ENCODE measurements at places on chromosomes 1 and 21. TPM values are rescaled to one million over a fixed set of nuclear protein-coding genes. Genes with fewer than 3 reads are reported as not detected.

- peaks cover 42% of the 10 kb centered on the region for H3K4me1 ChIP-seq
- DNase-seq: no peak
- H3K27me3 ChIP-seq: peaks cover 12% of the 10 kb centered on the region
- no peaks in the 10 kb centered on the region for H3K36me3 ChIP-seq
- H3K27ac ChIP-seq: no peak overlapping the region
Observed at GRCh38 chr1:236520445-236521005, 3.3 kb upstream of the LGALS8 start.

- H3K27me3 ChIP-seq: peaks cover 2% of the 10 kb centered on the region
- H3K4me1 ChIP-seq: no peaks in the 10 kb centered on the region
- no peaks in the 10 kb centered on the region for H3K36me3 ChIP-seq
- no peak overlapping the region for H3K4me3 ChIP-seq
Observed at GRCh38 chr1:48673332-48674105, 103.2 kb downstream of the BEND5 start.

Gene TNNI3K
- not detected for total RNA-seq

Gene KIAA0319L
- total RNA-seq: 29.7 TPM

Gene ARMH1
- total RNA-seq: not detected

Gene CSDE1
- 555 TPM for total RNA-seq
